CD8-positive, alpha-beta memory T cell (primary cell): ENCODE measurements at places on chromosomes 5 and 9. TPM values are rescaled to one million over a fixed set of nuclear protein-coding genes. Genes with fewer than 3 reads are reported as not detected.

GRCh38 chr9:121292801-121293241 is 24.9 kb downstream of the GSN start:
- H3K36me3 ChIP-seq, result no peaks in the 10 kb centered on the region
- no peaks in the 10 kb centered on the region for H3K4me1 ChIP-seq
- H3K4me3 ChIP-seq, result no peak overlapping the region
- no peak overlapping the region for H3K27ac ChIP-seq
- no peaks in the 10 kb centered on the region for H3K27me3 ChIP-seq

GRCh38 chr5:117812861-117813260 is 1175.5 kb downstream of the DTWD2 start:
- H3K27ac ChIP-seq, result no peak overlapping the region
- DNase-seq, result no peak
- no peaks in the 10 kb centered on the region for H3K36me3 ChIP-seq
- H3K4me1 ChIP-seq, result no peaks in the 10 kb centered on the region

DNA sequence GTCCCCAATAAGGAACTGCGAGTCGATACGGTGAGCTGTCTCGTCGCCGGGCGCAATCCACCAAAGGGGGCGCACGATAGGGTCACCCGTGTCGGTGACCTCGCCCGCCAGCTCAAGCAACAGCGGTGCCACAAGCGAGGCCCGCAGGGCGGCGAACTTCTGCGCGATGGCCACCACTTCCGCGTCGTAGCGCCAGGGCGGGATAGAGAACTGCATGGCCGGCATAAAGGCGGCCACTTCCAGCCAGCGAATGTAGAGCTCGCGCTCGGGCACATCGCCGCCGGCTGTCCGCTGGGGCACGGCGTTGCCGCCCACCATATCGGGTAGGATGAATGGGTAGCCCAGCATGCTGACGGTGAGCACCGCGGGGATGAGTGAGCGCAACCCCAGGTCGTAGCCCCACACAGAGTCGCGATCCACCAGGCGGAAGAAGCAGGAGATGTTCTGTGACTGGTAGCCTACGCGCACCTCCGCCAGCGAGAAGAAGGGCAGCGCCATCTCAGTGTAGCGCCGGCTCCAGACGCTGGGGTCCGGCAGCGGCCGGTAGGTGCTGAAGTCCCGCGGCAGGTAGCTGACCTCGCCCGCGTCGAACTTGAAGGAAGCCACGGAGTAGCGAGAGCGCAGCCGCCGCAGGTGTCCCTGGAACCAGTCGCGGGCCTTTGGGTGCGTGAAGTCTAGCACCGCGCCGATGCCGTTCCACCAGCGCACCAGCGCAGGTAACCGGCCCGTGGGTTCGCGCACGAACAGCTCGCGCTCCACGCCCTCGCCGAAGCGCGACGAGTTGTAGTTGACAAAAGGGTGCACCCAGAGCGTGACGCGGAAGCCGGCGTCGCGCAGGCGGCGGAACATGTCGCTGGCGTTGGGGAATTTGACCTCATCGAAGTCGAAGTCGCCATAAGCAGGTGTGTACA is 5.5 kb downstream of the MYORG start:
- no peak overlapping the region for H3K4me3 ChIP-seq
- H3K27me3 ChIP-seq, result no peaks in the 10 kb centered on the region
- no peak overlapping the region for H3K27ac ChIP-seq
- DNase-seq, result peak; percentile 15
- H3K36me3 ChIP-seq, result no peaks in the 10 kb centered on the region

DNA sequence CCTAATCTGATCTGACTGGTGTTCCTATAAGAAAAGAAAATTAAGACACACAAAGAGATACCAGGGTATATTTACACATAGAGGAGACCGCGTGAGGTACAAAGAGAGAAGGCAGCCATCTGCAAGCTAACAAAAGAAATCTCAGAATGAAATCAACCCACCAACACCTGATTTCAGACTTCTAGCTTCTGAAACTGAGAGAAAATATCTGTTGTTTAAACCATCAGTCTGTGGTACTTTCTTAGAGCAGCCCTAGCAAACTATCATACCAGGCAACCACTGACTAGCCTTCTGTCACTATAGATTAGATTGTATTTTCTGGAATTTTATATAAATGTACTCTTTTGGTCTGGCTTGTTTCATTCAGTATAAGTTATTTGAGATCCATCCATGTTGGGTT is 779.3 kb upstream of the ACO1 start:
- no peaks in the 10 kb centered on the region for H3K36me3 ChIP-seq
- DNase-seq, result no peak
- no peaks in the 10 kb centered on the region for H3K27me3 ChIP-seq
- H3K4me3 ChIP-seq, result no peak overlapping the region

DNA sequence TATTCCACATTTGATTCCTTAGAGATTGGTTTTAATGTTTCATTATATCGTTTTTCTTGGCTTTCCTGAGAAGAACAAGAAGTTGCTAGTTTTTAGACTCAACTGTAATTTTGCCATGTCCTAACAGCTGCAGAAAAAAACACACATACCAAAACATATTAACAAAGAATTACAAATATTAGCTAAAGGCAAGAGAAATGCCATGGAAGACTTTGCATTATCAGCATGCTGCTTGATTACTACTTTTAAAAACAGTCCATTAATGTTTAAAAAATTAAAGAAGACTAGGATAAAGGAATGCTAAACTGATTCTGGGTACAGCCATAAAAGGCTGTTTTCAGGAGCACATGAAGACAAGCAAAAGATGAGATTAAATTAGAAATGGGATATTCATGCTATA is 20.5 kb upstream of the IFNE start:
- no peaks in the 10 kb centered on the region for H3K36me3 ChIP-seq
- DNase-seq, result no peak
- H3K27ac ChIP-seq, result no peak overlapping the region
- no peak overlapping the region for H3K4me3 ChIP-seq
- peaks cover 39% of the 10 kb centered on the region for H3K4me1 ChIP-seq

- no peaks in the 10 kb centered on the region for H3K36me3 ChIP-seq
- H3K27ac ChIP-seq, result no peak overlapping the region
- H3K4me3 ChIP-seq, result no peak overlapping the region
- H3K4me1 ChIP-seq, result peaks cover 12% of the 10 kb centered on the region
- no peak for DNase-seq
- no peaks in the 10 kb centered on the region for H3K27me3 ChIP-seq
Observed at GRCh38 chr5:151660616-151661495, 25.9 kb downstream of the SPARC start.

Gene SLC4A9
- total RNA-seq, result not detected

Gene NR2F1
- total RNA-seq, result not detected

Gene WDR31
- total RNA-seq, result 1.3 TPM
